ENCODE measurements at places on chromosomes 1 and 21.
A peak's percentile ranks its signal among the peaks of the same experiment; 100 is the strongest.

DNA sequence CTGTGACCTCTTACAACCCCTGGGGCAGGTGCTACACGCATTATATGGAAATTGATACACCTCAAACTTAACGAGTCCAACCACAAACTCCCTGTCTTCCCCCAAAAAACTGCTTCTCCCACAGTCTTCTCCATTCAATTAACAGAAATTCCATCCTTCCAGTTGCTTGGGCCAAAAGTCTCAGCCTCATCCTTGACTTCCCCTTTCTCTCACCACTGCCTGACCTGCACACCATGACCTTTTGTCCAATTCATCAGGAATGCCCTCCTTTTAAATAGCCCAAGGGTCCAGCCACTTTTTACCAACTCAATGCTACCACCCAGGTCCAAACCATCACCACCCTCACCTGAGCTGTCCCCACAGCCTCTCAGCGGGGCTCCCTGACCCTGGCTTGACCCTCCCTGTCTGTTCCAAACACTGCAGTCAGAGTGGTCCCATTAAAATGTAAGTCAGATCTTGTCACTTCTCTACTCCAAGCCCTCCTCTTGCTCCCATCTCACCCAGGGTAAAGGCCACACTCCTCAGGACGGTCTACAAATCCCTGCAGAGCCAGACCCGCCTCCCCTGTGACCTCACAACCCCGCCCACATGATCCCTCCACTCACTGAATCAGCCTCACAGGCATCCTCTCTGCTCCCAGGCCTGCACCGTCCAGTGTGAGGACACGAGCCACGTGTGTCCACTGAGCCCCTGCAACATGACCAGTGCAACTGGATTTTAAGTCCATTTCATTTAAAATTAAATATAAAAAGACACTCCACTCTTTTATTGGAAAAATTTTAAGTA, 18.5 kb downstream of the KCNN3 start:
- no peak for DNase-seq

DNA sequence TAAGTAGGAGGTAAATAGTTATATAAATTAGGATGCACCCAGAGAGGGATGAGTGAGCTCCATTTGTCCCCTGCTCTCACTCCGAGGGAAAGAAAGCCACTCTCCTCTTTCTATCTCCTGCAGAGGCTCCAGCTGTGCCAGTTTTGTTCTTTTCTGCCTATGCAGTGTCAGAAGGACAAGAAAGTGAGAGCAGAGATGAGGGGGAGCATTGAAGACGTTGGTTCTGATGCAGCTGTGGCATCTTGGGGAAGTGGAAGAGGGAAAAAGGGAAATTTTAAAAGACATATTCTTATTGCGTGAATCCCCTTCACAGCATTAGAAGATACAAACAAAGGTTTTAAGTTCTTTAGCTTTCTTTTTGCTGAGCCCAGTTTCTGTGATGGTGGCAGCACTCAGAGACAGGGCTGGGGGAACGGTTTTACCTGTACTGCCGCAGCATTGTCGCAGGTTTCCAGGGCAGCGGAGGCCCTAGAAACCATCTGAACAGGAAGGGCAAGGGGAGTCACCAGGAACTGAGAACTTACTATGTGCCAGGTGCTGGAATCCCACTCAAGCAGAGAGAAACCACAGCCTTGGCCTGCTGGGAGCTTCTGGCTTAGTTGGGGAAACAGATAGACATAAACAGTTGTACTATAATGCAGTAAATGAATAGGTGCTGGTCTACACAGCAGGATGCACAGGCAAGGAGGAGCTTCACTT, 44.9 kb upstream of the USP24 start:
- DNase-seq, result no peak

DNA sequence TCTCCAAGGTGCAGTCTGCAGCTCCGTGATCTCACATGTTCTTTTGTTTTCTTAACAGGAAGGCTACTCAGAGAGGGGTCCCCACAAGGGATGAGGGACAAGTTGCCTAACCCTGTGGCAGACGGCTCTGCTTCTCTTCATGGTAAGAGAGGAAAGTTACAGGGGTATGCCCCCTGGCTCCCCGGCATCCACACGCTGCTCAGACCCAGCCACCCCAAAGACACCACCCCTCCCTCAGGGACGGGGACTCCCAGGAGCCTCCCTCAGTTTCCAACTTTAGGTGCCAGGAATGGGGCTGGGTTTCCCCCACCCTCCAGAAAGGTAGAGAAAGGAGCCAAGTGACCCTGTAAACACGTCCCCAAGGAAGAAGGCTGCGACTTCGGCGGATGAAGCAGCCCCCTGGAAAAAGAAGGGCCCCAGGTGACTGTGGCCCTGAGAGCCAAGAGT, 19.7 kb downstream of the OPTC start:
- DNase-seq, result peak; percentile 16

GRCh38 chr1:93042187-93043056, 36.7 kb upstream of the MTF2 start:
- peak; percentile 61 for DNase-seq

DNA sequence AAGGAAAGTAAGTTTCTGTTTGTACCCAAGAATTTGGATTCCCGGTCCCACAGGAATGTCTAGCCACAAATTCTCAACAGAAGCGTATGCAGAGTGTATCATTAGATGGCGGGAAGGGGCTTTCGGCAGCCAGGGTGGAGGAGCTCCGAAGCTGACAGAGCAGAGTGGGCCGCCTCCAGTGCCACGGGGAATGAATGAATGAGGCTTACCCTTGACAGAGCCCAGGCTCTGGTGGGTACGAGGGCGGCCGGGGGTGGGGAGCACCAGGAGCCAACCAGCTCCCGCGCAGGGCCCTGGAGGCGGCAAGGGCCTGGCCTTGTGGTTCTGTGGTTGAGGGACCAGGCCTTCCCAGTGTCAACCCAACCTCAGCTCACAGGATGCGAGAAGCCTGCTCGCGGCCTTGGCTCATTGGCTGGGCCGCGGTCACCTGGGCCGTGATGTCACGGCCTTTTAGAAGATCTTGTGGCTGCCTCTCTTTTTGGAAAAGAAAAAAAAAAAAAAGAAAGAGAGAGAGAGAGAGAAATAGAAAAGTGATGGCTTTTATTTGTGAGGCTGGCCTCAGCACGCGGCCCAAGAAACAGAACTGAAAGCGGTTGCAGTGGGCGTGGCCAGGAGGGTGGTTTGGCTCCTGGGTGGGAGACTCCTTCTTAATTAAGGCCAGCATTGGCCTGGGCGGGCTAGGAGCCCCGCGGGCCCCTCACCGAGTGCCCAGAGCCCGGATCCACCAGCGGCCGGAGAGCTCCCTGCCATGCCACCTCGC, 34.9 kb upstream of the RUNX3 start:
- DNase-seq, result peak; percentile 91

DNA sequence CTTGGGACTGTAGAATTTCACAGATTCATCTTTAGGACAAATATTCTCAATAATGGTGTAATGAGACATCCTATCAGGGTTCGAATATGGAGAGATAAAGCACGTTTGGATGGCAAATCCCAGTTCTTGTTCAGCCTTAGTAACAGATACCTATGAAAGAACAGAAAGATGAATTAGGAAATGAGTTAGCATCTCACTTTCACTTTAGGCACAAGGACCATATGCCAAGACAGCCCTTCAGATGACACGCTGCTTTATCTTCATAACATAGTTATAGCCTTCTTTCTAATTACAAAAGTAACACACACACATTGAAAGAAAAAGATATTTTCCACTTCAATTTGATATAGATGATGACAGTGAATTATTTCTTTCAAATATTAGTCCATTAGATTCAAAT, 173.6 kb downstream of the TGFBR3 start:
- no peak for DNase-seq

GRCh38 chr1:38997034-38997900, 6.2 kb downstream of the AKIRIN1 start:
- no peak for DNase-seq

DNA sequence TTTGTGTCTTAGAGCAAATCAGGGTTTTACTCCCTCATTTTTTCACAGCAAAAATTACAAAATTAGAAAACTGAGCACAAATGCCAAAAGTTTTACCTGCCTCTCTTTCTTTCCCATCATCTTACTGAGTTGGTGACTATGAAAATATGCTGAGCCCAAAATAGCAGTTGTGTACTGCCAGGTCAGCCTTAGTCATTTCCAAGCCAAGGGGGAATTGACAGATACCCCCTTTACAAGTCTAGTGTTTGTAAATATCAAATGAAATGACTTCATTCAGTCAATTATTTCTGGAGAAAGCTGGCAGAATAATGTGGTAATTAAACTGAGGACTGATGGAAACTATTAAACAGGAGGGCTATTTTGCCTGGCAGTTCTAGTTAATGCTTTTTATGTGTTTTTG, 11.4 kb upstream of the GORAB start:
- peak; percentile 57 for DNase-seq

DNA sequence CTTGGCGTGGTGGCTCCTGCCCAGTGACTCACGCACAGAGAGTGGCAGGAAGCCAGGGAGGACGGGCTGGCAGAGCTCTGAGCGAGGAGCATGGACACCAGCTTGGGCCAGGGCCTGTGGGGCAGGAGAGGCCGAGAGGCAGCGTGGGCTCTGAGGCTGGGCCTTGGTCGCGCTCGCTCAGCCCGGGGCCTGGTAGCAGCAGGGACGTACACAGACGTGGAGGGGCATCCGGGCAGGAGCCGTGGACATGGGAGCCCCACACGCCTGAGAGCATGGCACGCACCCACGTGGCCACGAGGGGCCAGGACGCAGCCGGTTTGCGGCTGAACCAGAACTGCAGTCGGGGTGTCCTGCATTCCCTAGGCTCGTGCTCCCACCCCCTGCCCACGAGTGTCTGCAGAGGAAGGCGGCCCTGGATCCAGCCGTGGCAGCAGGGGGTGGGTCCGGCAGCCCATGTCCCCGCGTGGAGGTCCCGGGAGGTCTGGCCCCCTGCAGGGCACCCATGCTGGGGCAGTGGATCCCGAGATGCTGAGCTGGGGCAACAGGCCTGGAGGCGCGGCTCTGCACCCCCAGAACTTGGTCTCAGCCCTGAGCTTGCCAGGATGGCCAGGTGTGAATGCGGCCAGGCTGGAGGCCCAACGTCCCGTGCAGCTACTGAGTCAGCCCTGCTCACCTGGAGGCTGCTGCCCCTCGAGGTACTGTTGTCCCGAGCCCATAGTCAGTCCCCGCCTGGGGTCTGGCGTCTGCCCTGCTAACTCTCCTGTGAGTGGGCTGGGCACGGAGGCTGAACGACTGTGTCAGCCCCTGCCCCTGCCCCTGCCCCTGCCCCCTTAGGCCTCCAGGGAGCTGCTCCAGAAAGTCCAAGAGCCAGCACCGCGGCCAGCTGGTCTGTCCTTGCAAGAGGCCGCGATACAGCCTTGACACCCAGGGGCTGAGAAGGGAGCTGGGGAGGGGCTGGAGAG, 61.6 kb downstream of the SLX9 start:
- peak; percentile 72 for DNase-seq

- DNase-seq, result peak; percentile 84
Measured at GRCh38 chr1:150922519-150922975, 3.6 kb upstream of the SETDB1 start.

GRCh38 chr1:217072926-217073325, 349.7 kb upstream of the ESRRG start:
- DNase-seq, result no peak

- peak; percentile 83 for DNase-seq
Measured at GRCh38 chr21:15222707-15223106, 157.9 kb upstream of the NRIP1 start.

All from HT1080 (cell line).